ENCODE measurements at places on chromosomes 1 and 21. TPM values are rescaled to one million over a fixed set of nuclear protein-coding genes. Genes with fewer than 3 reads are reported as not detected.

TRIM67 gene
- total RNA-seq, result 0.21 TPM

DNA sequence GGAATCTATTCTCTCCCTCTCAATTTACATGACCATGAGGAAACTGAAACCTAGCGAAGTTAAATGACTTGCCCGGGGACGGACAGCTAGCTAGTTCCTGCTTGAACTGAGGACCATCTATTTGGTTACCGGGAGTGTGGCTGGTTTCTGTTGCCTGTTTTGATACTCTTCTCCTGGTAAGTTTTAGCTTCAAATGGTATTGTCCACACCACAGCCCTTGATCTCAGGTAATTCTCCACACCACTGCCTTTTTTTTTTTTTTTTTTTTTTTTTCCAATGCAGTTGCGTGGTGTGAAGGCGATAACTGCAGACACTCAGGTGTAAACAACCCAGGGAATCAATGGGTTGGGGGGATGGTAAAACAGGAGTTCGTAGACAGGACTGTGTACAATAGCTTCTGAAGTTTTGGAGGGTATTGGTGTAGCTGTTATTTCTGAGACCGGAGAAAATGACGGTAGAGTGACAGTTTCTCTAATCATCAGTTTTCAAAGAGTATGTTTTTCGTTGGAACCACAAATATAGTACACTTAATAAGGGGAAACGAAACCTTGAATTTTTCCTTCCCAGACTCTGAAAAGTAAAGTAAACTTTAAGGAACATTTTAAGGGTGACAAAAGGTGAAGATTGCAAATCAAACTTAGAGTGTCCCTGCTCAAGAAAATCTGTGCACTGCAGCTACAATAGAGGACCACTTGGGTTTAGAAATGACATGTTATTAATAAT, 125.3 kb upstream of the CACYBP start:
- no peak for DNase-seq
- H3K27me3 ChIP-seq, result no peaks in the 10 kb centered on the region
- no peak overlapping the region for H3K27ac ChIP-seq
- H3K4me3 ChIP-seq, result peak overlapping the region; percentile 17
- no peaks in the 10 kb centered on the region for H3K36me3 ChIP-seq

- H3K4me1 ChIP-seq, result peaks cover 13% of the 10 kb centered on the region
- DNase-seq, result no peak
- no peaks in the 10 kb centered on the region for H3K36me3 ChIP-seq
- peak overlapping the region; percentile 74 for H3K27ac ChIP-seq
Measured at GRCh38 chr1:167617153-167618147, 12.6 kb upstream of the RCSD1 start.

DNA sequence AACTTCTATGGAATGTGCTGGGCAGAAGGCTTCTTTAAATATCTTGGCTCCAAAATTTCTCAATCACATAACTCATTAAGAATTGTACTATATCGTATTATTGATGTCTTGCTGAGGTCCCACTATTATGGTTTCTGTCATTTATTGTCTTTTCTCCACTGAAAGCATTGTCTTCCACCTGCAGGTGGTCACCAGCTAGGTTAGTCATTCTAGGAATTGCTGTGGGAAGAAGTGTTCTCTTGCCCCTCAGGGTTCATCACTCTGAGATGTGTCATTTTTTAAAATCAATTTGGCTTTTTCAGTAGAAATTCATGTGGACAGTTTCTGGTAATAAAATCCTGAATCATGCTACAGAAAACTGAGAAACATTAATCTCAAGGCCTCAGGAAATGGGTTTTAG, 66.1 kb downstream of the NCAM2 start:
- no peak overlapping the region for H3K27ac ChIP-seq
- no peak overlapping the region for H3K4me3 ChIP-seq
- H3K4me1 ChIP-seq, result no peaks in the 10 kb centered on the region
- H3K36me3 ChIP-seq, result no peaks in the 10 kb centered on the region
- DNase-seq, result no peak

DNA sequence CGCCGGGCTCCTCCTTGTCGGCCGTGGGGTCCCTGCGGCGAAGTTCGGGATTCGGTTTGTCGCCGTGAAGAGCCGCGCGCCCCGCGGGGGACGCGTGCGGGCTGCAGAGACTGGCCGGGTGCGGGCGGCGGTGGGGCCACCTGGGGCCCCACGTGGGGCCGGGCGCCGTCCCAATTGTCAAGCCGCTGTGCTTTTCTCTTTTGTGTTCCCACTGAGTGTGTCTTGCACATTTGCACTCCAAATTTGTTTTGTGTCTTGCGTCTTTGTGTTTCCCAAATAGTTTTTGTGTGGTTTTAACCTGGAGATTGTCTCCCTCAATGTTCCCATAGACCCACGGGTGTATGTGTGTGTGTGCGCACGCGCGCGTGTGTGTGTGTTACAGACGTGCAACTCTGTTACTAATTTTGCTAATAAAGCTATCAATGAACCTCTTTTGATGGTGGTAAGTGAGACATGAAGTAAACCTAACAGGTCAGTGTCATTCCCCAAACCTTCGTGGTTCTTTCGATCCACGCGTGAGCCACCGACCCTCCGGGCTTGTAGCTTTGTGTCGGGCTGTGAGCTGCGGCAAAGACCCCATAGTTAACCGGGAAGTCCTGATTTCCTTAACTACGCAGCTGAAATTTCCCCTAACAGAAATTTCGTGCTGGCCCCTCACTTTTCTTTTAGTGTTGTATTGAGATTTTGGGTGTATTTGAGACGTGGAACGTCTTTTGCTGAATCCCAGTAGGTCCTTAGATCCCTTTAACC, 708 bp downstream of the PRDM2 start:
- H3K36me3 ChIP-seq, result no peaks in the 10 kb centered on the region
- H3K4me1 ChIP-seq, result peaks cover 37% of the 10 kb centered on the region
- peaks cover 1% of the 10 kb centered on the region for H3K27me3 ChIP-seq
- peak overlapping the region; percentile 76 for H3K4me3 ChIP-seq

- no peak for DNase-seq
- no peak overlapping the region for H3K27ac ChIP-seq
- H3K4me3 ChIP-seq, result no peak overlapping the region
- no peaks in the 10 kb centered on the region for H3K4me1 ChIP-seq
Measured at GRCh38 chr1:3586986-3587759, 24.1 kb downstream of the MEGF6 start.

- H3K4me3 ChIP-seq, result peak overlapping the region; percentile 53
- no peak for DNase-seq
- H3K27ac ChIP-seq, result peak overlapping the region; percentile 82
- H3K27me3 ChIP-seq, result peaks cover 99% of the 10 kb centered on the region
Measured at GRCh38 chr1:24927988-24928688, 1.9 kb downstream of the RUNX3 start.

CADM3 gene
- 9.8 TPM for total RNA-seq

GRCh38 chr1:108897865-108898720, 21.3 kb downstream of the GPSM2 start:
- no peak overlapping the region for H3K27ac ChIP-seq
- peaks cover 42% of the 10 kb centered on the region for H3K4me1 ChIP-seq
- H3K36me3 ChIP-seq, result peaks cover 10% of the 10 kb centered on the region
- DNase-seq, result no peak
- H3K4me3 ChIP-seq, result no peak overlapping the region
